Stimulated activated CD4-positive, alpha-beta T cell treated with anti-CD3 and anti-CD28 coated beads, TNF-alpha, amount 100 ng/mL, for 1 hour (primary cell): ENCODE measurements at places on chromosomes 3 and 15.
A peak's percentile ranks its signal among the peaks of the same experiment; 100 is the strongest.

DNA sequence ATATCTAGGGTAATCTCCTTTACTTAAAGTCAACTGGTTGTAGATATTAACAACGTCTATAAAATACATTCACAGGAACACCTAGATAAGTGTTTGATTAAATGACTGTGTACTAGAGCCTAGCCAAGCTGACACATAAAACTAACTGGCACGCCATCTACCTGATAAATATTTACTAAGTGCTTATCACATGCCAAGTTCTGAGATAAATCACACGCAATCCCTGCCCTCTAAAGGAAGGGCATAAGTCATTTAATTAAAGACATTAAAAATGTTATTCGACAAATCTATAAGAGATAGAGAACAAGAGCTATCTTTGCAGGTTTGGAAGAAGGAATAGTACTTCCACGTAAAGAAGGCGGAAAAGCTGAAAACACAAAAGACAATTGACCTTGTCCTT, 11.1 kb upstream of the MB21D2 start:
- DNase-seq = no peak

- peak; percentile 16 for DNase-seq
Observed at GRCh38 chr3:45064512-45065372, 38.6 kb downstream of the CLEC3B start.

- DNase-seq = no peak
Observed at GRCh38 chr15:84818261-84819131, 1.3 kb downstream of the ALPK3 start.

DNA sequence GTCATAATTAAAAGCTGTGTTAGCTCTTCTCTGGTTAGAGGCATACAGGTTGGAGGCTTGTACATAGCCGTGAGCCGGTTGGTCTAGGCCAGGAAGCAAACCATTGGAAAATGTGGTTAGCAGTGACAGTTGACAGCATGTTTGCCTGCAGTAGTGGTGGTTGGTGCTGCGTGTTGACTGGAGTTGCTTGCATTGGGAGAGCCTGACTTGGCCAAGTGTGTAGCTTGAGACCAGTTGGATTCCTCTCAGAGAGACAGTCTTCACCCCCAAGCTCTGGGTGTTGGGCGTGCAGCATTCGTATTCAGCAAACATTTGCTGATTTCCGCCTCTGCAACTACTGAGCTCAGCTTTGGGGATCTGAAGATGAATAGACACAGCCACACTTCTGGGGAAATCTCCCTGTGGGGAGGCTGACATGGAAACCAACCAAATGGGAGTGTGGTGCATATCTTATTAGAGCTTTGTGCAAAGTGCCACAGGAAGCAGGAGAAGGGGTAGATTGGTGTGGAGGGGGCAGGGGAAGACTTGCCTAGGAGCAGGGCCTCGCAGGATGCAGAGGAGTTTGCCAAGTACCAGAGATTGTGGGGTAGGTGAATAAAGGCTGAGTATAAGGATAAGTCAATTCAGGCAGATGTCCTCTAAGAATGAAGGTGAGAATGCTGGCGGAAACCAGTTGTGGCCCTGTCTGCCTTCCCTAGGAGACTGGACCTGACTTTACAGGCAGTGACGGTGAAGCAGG, 83.5 kb downstream of the IGF1R start:
- no peak for DNase-seq

- no peak for DNase-seq
Observed at GRCh38 chr3:90180096-90180495, 1072.7 kb downstream of the EPHA3 start.

- DNase-seq = no peak
Observed at GRCh38 chr3:59430341-59430740, 380.5 kb upstream of the CFAP20DC start.

DNA sequence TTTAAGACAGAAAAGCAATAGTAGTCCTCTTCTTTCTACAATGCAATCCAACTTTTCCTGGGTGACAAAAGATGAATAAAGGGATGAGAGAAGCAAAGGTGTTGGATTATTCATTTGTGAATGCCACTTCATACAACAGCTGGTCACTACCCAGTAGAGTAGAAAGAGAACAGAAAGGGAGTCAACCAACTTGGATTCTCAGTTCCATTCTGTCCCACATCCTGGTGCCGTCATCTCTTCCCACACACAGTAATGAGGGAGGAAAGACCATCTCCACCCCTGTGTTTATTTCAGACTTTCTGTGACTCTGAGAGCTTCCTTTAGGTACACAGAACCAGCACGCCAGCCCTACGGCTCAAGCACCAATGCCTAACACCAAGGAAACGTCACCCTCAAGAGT, 71.0 kb downstream of the FOXP1 start:
- DNase-seq = no peak

DNA sequence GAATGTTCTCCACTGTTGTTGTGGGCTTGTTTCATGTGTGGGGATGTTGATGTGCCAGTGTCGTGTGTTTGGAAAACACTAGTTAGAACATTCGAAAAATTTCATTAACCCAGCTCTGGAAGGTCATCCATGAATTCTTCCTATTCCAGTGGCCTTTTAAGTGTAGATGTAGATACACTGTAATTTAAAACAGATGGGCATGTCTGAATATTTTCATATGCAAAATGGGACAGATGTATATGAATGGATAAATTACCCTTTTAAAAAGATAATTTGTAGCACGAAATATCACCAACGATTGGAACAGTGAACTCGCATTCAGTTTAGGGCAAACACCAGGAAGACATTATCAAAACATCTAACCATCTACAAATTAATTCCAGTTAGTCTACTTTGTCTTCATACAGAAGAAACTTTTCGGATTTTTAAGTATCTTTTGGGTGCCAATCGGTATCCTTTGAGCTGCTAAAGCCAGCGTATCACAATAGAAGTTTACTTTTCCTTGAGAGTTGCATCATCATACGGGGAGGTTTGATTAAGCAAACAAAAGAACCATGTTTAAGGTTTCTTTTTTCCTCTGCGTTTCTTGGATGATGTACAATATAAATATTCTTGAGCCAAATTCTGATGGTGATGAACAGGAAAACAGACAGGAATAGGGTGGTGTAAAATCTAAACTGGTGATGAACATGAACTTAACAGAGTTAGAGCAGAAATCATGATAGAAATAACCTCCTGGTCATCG, 528.1 kb downstream of the FOXP1 start:
- DNase-seq = no peak

GRCh38 chr3:134136604-134137003, 106.9 kb upstream of the SLCO2A1 start:
- DNase-seq = no peak

DNA sequence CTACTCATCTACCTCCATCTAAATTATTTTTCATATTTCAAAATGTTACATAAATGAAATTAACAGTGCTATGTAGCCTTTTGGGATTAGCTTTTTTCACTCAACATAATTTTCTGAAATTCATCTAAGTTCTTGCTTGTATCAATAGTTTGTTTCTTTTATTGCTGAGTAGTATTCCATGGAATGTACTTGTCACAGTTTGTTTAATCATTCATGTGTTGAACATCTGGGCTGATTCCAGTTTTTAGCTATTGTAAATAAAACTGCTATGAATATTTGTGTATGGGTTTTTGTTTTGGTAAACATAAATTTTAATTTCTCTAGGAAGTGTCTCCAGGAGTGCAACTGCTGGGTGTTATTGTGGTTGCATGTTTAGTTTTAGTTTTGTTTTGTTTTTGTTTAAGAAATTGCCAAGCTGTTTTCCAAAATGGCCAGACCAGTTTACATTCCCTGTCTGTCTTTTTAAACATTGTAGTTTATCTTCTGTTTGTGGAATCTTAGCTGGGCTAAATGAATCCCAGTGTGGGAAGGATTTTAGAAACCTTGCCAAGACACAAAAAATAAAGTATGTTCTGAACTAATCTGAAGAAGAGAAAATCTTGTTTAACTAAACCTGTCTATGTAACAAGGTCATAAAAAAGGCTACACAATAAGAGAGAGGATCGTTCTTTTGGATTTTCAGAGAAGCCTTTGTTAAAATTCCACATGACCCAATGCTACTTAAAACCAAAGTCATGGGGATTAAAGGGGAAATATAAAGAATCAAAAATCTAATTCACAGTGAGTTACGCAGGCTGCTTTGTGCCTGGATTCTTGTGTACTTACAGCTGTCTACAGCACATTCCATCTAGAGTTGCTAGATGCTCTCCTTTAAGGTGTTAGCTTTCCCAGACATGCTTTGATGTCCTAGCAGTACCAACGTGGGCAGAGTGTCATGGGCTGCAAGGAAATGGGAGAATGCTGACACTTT, 129.2 kb upstream of the SUCLG2 start:
- no peak for DNase-seq

DNA sequence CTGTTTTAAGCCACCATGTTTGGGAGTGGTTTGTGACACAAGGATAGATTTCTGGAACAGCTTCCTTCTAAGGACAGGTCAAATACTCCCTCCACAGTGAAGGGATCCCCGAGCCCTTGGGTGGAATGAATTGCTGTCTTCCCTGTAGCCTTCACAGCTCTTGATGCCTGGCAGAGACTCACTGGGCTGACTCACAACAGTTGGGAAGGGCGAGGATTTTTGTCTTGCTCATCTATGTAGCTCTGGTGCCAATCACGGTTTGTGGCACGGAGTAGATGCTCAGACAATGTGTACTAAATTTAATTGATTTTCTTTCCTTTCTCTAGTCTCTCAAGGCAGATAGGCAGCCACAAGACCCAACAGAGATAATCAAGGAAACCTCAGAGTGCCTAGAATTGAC, 27.0 kb downstream of the CRYGS start:
- DNase-seq = no peak

- DNase-seq = no peak
Observed at GRCh38 chr3:85589145-85589544, 630.4 kb downstream of the CADM2 start.

DNA sequence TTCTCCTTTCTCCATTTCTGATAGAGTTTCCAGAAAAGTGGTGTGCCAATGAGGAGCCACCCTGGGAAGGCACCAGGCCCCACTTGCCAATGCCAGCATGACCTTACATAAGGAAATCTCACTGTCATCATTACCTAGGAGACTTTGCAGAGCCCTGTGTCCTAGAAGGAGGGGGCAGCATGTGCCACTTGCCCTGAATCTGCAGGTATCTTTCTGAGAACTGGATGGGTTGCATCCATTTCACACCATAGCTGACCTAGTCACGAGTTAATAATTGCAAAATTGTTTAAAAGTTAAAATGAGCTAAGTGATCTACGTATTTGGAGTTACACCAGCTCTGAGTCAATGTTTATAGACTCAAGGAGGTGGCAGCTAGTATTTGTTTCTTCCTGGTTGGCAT, 14.3 kb downstream of the CA12 start:
- no peak for DNase-seq

GRCh38 chr15:40157778-40158447, 3.0 kb upstream of the BUB1B start:
- no peak for DNase-seq

DNA sequence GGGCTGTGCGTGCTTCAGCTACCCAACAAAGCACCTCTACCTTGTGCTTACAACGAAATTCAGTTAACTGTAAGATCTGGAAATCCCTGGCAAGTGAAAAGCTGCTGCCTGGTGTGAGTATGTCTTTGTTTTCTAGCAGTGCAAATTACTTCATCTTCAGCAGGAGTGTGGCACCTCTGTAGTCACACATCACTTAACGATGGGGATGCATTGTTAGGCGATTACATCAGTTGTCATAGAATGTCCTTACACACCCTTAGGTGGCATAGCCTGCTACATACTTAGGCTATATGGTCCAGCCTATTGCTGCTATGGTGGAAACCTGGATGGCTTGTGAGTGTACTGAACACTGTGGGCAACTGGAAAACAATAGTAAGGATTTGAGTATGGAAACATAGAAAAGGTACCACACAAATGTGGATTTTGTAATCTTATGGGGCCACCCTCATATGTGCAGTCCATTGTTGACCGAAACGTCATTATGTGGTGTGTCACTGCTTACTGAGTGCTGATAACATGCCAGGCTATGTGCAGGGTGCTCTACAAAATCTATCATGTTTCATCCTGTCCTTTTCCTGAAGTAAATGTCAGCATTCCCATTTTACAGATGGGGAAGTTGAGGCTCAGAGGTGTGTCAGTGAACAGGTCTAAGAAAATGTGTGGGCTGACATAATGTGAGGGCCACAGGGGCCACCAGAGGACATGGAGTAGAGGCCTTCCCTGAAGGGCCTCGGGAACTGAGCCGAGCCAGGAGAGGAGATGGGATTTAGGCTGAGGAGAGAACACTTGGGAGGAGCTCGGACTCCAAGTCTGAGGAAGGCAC, 173.5 kb downstream of the VGLL4 start:
- no peak for DNase-seq

GRCh38 chr3:169952045-169952444, 14.6 kb upstream of the SEC62 start:
- DNase-seq = no peak

- DNase-seq = no peak
Observed at GRCh38 chr15:27939246-27939645, 159.9 kb downstream of the OCA2 start.

- DNase-seq = no peak
Observed at GRCh38 chr3:64038253-64038767, 15.0 kb upstream of the PSMD6 start.

- DNase-seq = no peak
Observed at GRCh38 chr3:197578376-197578775, 22.6 kb upstream of the BDH1 start.

- no peak for DNase-seq
Observed at GRCh38 chr15:65980824-65981456, 111.6 kb downstream of the RAB11A start.

GRCh38 chr3:59321881-59322540, 272.2 kb upstream of the CFAP20DC start:
- no peak for DNase-seq

GRCh38 chr15:44595656-44596510, 58.9 kb downstream of the EIF3J start:
- DNase-seq = no peak

- DNase-seq = no peak
Observed at GRCh38 chr3:179113903-179114302, 34.3 kb upstream of the PIK3CA start.

- no peak for DNase-seq
Observed at GRCh38 chr3:13176445-13176844, 103.2 kb upstream of the IQSEC1 start.

- DNase-seq = no peak
Observed at GRCh38 chr15:35626571-35627318, 80.8 kb upstream of the DPH6 start.

DNA sequence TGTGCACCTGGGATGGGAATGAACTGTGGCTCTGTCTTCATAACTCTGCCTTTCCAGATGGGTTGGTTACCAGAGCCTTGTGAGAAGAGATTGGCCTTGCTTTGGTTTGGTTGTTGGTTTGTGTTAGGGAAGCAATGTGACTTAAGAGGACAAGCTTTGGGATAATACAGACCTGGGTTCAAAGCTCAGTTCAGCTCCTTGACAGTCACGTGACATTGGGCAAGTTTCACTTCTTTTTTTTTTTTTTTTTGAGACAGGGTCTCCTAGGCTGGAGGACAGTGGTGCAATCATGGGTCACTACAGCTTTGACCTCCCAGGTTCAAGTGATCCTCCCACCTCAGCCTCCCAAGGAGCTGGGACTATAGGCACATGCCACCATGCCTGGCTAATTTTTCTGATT, 42.7 kb downstream of the CORO2B start:
- DNase-seq = no peak

GRCh38 chr15:34782901-34783300, 12.4 kb downstream of the ACTC1 start:
- DNase-seq = no peak

GRCh38 chr3:191873736-191874135, 412.8 kb downstream of the PYDC2 start:
- DNase-seq = no peak

- DNase-seq = no peak
Observed at GRCh38 chr3:87446849-87447387, 170.5 kb upstream of the POU1F1 start.
